NCI-H1048 (cell line): ENCODE measurements at places on chromosomes 1 and 21.

DNA sequence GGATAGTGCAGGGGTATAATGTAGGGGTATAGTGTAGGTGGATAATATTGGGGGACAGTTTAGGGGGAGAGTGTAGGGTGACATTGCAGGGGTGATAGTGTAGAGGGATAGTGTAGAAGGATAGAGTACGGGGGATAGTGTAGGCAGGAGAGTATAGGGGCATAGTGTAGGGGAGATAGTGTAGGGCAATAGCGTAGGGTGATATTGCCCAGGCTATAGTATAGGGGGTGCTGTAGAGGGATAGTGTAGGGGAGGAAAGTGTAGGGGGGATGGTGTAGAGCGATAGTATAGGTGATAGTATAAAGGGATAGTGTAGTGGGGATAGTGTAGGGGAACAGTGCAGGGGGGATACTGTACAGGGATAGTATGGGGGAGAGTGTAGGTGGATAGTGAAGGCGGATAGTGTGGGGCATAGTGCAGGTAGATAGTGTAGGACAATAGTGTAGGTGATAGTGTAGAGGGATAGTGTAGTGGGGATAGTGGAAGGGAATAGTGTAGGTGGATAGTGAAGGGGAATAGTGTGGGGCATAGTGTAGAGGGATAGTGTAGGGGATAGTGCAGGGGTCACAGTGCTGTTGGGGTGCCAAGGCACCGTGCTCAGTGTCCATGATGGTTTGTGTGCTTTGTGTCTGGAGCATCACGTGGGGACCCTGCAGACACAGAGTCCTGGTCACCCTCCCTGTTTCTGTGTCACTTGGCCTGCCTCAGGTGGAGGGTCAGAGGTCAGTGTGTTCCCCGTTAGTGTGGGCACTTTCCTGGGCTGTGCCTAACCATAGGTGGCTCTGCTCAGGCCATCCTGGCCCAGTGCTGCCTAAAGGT lies 10.5 kb upstream of the ARF1 start:
- no peak for DNase-seq

GRCh38 chr1:53567851-53568250 lies 108.7 kb downstream of the DMRTB1 start:
- DNase-seq, result no peak

DNA sequence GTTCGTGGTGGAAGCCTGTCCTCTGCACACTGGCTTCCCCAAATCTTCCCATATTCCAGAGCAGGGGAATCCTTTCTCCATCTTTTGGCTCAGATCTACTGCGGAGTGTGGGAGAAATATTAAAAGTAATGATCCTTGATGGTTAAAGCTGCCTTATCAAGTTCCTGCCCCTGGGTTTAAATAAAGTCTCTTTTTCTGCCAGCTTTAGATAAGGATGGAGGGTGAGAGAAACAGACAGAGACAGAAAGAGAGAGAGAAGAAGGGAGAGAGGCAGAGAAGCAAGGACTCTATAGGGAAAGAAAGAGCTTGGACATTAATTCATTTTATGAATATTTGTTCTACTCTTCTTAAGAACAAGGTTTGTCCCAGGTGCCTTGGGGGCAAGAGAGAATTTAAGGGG lies 98.0 kb downstream of the KCNJ15 start:
- DNase-seq, result no peak

- no peak for DNase-seq
Measured at GRCh38 chr1:159663552-159663951, 50.8 kb downstream of the CRP start.

DNA sequence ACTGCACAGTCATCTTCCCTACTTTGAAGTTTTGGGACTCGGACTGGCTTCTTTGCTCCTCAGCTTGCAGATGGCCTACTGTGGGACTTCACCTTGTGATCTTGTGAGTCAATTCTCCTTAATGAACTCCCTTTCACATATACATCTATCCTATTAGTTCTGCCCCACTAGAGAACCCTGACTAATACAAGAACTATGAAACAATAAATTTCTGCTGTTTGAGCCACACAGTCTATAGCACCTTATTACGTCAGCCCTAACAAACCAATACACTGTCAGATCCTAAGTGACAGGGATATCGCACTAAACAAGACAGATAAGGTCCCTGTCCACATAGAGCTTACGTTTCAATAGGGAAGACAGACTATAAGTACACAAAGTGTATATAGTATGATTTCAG lies 120.1 kb downstream of the PLPP3 start:
- no peak for DNase-seq
